Psoas muscle (tissue), 8 donors: ENCODE measurements at places on chromosomes 7 and 10.
A peak's percentile ranks its signal among the peaks of the same experiment; 100 is the strongest.

GRCh38 chr7:78130446-78131215 is 332.1 kb downstream of the PHTF2 start:
- H3K27me3 ChIP-seq: no peaks in the 10 kb centered on the region
- H3K36me3 ChIP-seq: no peaks in the 10 kb centered on the region
- H3K4me3 ChIP-seq: no peak overlapping the region
- DNase-seq: no peak
- H3K4me1 ChIP-seq: no peaks in the 10 kb centered on the region

GRCh38 chr7:121198502-121198901 is 130.3 kb upstream of the WNT16 start:
- peak overlapping the region; percentile 70 for H3K27ac ChIP-seq
- H3K27me3 ChIP-seq: no peaks in the 10 kb centered on the region
- H3K4me3 ChIP-seq: no peak overlapping the region
- peaks cover 51% of the 10 kb centered on the region for H3K4me1 ChIP-seq

- no peaks in the 10 kb centered on the region for H3K27me3 ChIP-seq
- no peaks in the 10 kb centered on the region for H3K36me3 ChIP-seq
- H3K4me1 ChIP-seq: no peaks in the 10 kb centered on the region
Measured at GRCh38 chr7:54969208-54969967, 49.4 kb upstream of the EGFR start.

- H3K4me1 ChIP-seq: no peaks in the 10 kb centered on the region
- no peaks in the 10 kb centered on the region for H3K27me3 ChIP-seq
- no peaks in the 10 kb centered on the region for H3K36me3 ChIP-seq
- H3K4me3 ChIP-seq: no peak overlapping the region
- H3K27ac ChIP-seq: no peak overlapping the region
- no peak for DNase-seq
Measured at GRCh38 chr7:141339603-141340002, 211.6 kb upstream of the AGK start.

DNA sequence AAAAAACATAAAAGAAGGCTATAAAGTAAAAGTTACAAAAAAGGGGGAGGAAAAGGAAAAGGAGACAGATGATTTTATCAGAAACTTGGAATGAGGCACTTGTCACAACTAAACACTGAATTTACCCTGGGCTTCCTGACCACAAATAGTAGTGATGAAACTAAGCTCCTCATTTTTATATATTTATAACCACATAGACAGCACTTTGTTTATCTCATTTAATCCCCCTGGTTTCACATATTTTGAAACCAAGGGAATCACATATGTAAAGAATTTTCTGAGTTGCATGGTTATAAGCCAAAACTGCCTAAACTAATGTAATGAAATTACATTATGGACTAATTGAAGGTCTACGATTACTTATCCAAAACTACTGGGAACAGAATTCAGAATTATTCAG is 39.6 kb upstream of the MET start:
- H3K36me3 ChIP-seq: no peaks in the 10 kb centered on the region
- peak overlapping the region; percentile 79 for H3K27ac ChIP-seq
- H3K4me3 ChIP-seq: no peak overlapping the region

GRCh38 chr10:130372222-130372621 is 236.0 kb downstream of the GLRX3 start:
- no peak overlapping the region for H3K4me3 ChIP-seq
- DNase-seq: no peak
- H3K36me3 ChIP-seq: no peaks in the 10 kb centered on the region
- H3K4me1 ChIP-seq: no peaks in the 10 kb centered on the region
- H3K27ac ChIP-seq: no peak overlapping the region

DNA sequence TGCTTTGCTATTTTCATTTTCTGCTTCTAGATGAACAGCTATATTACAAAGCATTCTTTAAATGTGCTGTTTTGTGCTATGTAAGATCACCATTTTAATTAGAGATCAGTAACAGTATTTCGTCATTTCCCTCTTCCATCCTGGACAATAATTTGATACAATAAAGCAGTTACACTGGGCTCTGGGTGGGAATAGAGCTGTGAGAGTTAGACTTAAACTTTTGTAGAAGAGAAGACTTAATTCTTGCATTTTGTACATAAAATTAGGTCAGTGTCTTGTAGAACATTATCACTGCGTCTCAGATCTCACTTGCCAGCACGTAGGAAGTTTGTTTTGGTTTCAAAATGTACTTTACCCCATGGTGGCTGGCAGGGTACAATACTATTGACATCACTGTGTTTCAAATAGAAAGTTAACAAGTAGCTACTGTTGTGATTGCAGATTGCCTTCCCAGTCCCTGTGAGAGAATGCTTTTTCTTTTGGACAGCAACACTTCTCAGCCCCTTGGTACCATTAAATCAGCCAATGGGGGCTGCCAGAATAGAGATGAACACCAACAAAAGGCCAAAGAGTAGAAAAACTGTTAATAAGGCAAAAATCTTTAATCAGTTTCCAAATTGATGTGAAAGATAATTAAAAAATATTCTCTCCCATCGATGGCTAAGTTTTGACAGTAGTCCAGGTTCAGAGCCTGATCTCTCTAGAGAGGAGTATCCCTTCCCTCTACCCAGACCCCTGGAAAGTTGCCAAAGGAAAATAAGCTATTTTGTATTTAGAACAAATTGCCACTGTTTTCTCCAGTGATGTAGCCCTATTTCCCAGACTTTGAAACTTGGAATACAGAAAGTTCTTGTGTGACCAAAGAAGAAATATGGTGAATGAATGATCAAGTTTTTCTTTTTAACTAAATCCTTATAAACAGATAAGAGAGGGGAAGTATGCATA is 35.1 kb downstream of the SMNDC1 start:
- no peaks in the 10 kb centered on the region for H3K27me3 ChIP-seq
- no peak for DNase-seq
- H3K27ac ChIP-seq: peak overlapping the region; percentile 81
- peak overlapping the region; percentile 59 for H3K4me3 ChIP-seq
- peaks cover 61% of the 10 kb centered on the region for H3K4me1 ChIP-seq

GRCh38 chr7:1651031-1651446 is 19.0 kb upstream of the ELFN1 start:
- no peak overlapping the region for H3K27ac ChIP-seq
- no peak for DNase-seq
- H3K27me3 ChIP-seq: peaks cover 10% of the 10 kb centered on the region
- H3K4me1 ChIP-seq: peaks cover 17% of the 10 kb centered on the region
- no peaks in the 10 kb centered on the region for H3K36me3 ChIP-seq
- H3K4me3 ChIP-seq: no peak overlapping the region
